ENCODE measurements at places on chromosomes 2 and 18.

DNA sequence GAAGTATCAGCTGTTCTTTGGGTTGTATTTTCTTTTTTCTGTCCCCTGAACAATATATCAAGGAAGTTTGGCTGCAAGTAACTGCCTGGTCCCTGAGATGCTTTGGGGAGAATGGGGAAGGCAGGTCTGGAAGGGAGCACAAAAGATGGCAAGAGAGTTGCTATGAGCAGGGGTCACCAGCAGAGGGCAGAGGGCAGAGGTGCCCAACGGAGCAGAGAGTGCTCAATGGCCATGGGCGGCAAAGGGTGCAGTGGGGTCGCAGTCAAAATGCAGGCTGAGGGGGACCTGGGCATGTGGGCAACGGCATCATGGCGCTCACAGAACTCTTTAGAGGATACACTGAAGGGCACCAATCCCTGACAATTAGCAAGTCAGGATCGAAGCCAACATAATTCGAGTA lies 107.7 kb upstream of the ATP8B1 start:
- DNase-seq, result no peak

DNA sequence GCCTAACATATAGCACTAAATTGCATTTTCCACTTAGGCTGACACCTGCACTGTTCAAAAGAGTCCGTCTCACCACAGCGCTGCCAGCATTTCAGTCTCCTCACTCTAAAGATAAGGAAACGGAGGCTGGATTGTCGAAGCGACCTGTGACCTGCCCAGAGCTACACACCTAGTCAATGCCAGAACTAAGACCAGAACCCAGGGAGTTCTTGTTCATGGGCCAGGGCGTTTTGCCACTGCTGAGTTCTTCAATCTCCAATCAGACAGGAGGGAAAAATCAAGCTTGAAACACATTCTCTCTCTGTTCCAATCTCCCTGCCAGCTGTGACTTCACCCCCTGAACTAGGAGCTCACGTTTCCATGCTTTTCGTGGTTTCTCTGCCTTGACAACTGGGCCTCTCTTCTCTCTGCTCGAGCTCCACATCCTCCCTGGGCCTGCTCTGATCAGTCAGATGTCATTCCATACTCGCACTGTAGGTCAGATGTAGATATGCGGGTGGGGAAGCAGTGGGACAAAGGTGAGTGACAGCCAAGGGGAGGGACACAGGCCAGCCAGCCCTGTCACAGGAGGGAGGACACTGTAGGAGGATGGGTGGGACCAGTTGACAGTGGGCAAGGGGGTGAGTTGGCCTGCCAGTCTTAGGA lies 221.1 kb upstream of the SMAD2 start:
- DNase-seq, result no peak

DNA sequence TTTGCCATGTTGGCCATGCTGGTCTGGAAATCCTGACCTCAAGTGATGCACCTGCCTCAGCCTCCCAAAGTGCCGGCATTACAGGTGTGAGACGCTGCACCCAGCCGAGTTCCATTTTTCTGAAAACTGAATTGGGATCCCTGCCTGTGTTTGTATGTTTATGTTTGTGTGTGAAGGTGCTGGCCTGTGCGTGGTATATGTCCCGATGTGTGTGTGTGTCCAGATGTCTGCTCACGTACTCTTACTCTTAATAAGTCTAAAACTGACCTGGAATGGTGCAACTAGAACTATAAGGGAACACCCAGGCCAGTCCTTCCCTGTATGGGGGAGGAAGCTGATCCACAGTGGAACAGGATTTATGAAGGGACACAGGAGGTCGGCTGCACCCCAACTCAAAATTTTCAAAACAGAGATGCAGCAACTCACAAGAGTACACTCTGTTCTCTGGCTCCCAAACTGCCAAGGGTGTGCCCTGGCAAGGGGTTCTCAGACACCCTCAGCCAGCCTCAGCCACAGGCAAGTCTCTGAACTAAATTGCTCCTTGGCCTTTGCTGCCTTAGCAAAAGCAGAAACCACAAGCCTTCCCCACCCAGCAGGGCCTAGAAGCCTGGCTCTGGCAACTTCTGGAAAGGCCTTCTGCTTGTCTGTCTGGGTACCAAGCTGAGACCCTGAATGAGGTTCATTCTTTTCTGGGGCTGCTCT lies 36.5 kb downstream of the RHOB start:
- no peak for DNase-seq

DNA sequence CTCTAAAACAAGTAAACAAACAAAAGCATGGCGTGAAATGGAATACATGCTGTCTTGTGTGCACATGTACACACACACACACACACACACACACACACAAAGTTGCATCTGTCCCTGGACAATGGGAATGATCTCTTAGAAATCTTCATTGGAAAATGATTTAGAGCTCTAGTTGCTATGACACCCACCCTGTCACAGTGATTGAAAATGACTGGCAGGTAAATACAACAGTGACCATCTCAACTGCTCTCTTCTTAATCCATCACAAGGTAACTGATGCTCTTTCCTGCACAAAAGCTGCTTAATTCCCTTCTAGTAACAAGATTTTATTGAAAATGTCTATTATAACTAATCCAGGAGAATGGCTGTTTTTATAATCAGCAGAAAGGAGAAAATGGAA lies 1011.7 kb upstream of the GYPC start:
- DNase-seq, result no peak

DNA sequence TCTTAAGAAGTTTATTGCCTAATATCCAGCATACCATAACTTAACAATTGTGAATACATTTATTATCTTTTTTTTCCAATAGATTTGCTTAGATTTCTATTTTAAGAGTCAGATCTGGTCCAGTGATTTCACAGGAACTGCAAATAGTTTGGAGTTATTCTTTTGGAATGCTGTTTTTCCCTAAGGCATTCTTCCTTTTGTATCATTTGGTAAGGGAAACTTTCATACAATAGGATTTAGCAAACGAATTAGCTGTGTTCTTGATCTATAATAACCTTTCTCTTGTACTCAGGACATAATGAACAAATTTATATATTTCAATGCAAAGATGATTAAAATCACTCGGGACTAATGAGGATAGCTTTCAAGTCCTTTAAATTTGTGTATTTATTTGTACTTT lies 201.6 kb downstream of the ERBB4 start:
- no peak for DNase-seq

DNA sequence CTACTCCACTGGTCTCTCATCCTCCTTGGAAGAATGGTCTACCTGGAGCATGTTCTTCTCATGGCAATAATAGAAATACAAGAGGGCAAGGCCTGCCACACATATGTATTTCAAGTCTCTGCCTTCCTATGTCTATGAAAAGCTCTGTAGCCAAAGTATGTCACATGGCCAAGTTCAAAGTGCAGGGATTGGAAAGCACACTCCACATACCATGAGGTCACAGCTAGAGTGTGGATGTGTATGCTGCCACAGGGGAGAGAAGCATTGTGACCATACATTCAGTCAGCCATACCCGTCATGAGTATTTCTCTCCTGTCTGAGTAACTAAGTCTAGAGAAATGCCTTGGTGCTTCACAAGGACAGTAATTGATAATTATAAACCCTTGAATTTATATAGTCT lies 8.8 kb upstream of the EIF2AK3 start:
- DNase-seq, result no peak

- no peak for DNase-seq
These were observed 27.7 kb downstream of the COL5A2 start for GRCh38 chr2:189151906-189152305.

- DNase-seq, result no peak
These were observed 219.1 kb upstream of the BOD1L2 start for GRCh38 chr18:56927786-56928185.

- DNase-seq, result no peak
These were observed 3.4 kb downstream of the CASP8 start for GRCh38 chr2:201263779-201264178.

- no peak for DNase-seq
These were observed 225.5 kb downstream of the DYSF start for GRCh38 chr2:71678874-71679273.

- no peak for DNase-seq
These were observed 750.2 kb downstream of the SLC4A3 start for GRCh38 chr2:220377482-220378155.

- DNase-seq, result no peak
These were observed 396.3 kb downstream of the CBLN2 start for GRCh38 chr18:72147830-72148229.

DNA sequence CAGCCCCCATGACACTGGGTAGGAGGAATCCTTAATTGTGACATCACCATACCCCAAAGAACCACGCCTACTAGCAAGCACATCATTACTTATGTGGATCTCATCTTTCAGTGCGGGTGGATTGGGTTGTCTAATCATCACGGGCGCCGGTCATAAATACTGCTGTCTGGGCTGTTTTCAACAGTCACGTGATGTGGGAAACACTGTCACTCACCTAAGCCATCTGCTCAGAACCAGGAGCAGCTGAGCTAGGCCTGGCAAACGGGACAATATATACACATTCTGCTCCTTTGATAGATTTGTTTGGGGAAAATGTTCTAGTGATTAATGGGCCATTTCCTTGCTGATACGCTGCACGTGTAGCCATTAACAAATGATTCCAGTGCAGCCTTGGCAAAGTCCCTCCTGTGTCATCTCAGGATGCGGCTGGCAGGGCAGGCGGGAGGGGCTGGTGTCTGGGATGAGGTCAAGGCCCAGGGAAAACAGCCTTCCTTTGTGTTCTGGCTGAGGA lies 145.9 kb upstream of the COPS8 start:
- no peak for DNase-seq

DNA sequence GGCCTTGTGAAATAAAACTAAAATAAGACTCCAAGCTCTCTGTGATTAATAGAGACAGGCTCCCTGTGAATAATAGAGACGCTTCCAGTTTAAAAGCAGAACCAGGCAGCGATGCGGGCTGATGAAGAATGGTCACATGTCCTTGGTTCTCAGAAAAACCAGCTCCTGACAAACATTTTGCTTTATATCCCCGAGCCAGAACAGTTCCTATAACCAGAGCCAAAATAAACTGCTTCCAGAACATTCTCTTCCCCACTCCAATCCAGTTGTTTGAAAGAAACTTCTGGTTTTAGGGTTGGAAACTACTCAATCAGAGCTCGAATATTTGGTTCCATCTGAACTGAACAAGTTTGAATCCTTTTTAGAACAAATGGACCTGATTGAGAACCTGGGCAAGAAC lies 213.7 kb downstream of the TSN start:
- DNase-seq, result no peak

DNA sequence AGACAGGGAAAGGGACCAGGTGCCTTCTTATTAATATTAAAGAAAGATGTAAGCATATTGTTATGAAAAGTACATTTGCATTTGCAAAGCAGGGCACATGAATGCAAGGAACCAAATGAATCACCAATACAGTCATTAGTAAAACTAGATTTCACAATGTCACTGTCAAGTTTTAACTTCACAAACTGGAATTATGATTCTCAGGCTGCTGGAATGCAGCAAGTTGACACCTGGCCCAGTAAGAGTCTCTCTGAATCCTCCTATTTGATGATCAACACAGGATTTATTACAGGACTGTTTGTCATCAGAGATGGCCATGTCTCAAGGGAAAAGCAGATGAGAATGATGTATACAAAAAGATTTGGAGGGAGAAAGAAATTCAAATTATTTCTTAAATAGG lies 72.9 kb upstream of the STK39 start:
- DNase-seq, result no peak

DNA sequence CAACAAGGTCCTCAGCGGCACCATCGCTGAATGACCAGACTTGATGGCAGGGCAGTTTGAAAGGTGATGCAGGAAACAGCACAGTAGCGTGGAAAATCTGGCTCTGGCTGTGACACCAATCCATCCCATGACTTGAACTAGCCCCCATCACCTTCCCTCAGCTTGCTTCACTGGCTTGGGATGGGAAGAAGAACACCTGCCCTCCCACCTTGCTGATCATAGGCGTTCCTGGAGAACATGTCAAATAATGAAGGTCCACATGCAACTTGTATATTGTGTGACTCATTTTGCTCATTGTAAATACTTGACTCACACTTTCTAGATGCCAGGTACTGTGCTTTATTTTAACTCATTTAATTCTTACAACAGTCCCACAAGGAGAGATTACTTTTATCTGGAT lies 292.4 kb upstream of the SPRED2 start:
- no peak for DNase-seq

- no peak for DNase-seq
These were observed 11.6 kb downstream of the BABAM2 start for GRCh38 chr2:27902098-27902497.

All from activated T-cell treated with anti-CD3 and anti-CD28 coated beads for 4 hours (primary cell).